Esophagus squamous epithelium (tissue), 5 donors: ENCODE measurements at places on chromosomes 4 and X.
A peak's percentile ranks its signal among the peaks of the same experiment; 100 is the strongest.

- no peak for DNase-seq
Measured at GRCh38 chrX:53716328-53717088, 30.0 kb upstream of the HUWE1 start.

DNA sequence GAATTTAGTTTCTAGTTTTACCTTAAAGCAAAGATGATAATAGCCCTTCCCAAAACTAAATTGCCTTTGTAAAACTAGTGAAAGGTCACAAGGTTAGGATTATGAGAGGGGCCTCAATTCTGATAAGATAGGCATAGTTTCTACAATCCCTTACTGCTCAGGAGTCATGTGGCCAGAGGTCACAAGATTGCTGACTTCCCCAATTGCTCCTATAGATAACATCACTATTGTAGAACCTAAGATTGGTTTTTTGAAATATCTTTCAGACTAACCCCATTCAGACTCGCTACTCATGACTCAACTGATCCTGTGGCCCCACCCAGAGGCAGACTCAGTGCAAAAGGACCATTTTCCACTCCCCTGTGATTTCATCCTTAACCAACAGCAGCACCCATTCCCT, 70.3 kb downstream of the SCD5 start:
- no peak for DNase-seq

DNA sequence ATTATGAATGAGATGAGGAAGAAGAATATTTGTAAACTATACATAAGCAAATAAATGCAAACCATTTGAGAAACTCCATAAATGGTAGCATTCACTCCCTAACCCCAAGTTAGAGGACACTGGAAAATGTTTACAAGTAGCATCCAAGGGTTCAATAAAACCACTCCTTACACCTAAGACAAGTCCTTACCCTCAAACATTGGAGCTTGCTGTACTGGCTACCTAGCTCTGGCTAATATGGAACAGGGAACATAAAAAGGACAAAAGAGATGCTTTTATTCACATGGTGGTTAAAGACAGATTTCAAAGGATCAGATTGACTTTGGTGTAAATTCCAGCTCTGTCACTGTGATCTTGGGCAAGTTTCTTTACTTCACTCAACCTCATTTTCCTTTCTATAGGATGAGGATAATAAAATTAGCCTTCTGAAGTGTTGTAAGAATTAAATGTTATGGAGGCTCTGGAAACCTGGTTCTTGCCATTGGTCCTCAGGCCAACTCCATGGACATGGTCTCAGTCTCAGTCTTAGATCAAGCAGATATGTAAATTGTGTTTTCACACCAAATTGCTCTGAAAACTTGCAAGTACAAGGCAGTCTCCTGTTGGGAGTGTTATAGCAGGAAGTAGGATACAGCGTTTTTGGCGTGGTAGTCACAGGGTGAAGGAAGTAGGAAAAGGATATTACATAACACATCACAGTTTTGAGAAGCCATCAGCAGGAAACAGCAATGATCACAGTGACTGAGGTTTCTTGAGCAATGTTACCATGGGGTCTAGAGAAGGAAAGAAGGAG, 3.3 kb downstream of the CXCL1 start:
- DNase-seq = no peak

DNA sequence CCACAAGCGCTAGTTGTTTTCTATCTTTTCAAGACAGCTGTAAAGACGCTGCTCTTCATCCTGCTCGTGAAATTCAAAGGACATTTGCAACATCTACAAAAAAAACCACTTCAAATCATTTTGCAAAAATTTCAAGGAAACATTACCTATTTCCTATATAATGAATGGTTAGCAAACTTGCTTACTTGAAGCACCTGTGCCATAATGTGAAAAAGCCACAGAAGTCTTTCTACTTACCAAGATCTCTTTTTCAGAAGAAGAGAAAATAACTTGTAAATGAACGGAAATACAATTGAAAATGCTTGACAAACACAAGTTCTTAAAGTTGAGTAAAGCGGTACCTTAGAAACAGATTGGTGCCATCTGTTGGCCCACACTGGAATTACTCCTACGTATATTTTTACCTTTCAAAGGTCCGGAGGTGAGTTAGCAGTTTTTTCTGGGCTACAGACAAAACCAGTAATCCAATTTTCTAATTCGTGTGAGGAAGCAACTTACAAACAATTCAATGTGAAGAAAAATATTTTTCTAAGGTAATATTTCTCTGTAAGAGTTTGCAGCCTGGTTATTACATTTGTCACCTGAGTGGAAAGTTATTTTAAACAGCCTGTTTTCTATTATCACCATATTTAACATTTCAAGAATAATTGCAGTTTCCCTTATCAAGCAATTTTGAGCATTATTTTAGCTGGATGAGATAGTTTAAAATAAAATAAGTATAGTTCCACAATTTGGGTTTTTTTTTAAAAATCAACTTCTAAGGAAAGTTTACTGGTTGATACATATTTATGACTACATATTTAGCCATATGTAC, at the start of gene TLR6:
Gene TLR6, minus strand, starts transcription at position 294 of the 814 bp plus-strand sequence. CDS start 27,344 bp downstream, outside the sequence.
- no peak for DNase-seq

- DNase-seq = no peak
Measured at GRCh38 chrX:47579537-47579936, 2.7 kb upstream of the TIMP1 start.

GRCh38 chr4:145936997-145937901, 1.4 kb downstream of the ZNF827 start:
- DNase-seq = peak; percentile 8

- no peak for DNase-seq
Measured at GRCh38 chr4:83318666-83319065, 16.0 kb downstream of the HPSE start.

GRCh38 chr4:2461246-2461960, 7.5 kb upstream of the RNF4 start:
- no peak for DNase-seq

GRCh38 chr4:48297256-48297846, 27.7 kb upstream of the TEC start:
- DNase-seq = no peak

DNA sequence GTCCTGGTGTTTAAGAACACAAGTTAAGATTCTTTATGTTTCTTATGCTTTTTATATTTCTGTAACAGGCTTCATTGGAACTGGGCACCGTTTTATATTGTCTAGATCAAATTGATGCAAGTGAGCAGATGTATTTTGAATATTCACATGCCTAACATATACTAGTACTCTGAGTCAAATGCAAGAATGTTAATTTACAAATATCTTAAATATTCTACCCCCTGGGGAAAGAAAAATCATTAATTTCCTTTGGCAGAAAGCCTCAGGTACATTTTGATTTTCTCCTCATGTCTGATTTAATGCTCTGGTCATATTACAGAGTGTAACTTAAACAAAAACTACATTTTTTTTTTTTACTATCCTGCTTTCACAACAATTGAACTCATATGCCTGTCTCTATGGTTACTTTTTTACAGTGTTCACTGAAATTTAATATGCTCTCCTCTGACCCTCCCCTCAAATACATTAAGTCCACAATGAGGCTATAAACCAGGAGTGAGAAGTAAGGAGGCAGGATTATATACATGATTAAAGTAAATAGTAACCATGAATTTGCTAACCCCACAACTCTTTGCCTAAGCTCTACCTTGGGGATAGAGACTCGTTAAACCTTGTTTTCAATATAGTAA, 2.4 kb upstream of the NSUN7 start:
- DNase-seq = no peak

DNA sequence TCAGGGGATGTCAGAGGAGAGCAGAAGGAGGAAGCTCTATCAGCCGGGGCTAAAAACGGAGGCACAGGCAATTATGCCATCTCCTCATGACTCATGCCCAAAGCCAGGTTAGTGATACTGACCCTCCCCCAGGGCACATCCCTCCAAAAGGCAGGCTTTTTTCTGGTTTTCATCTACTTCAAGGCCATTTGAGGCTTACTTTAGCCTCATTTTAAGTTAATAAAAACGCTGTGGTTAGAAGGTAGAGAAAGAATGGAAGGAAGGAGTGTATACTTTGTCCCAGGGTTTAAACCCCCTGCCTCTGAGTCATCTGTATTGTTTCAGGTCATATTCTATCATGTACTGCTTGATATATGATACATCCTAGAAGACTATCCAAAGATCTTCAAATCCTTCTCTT, 89.7 kb upstream of the NDP start:
- no peak for DNase-seq

DNA sequence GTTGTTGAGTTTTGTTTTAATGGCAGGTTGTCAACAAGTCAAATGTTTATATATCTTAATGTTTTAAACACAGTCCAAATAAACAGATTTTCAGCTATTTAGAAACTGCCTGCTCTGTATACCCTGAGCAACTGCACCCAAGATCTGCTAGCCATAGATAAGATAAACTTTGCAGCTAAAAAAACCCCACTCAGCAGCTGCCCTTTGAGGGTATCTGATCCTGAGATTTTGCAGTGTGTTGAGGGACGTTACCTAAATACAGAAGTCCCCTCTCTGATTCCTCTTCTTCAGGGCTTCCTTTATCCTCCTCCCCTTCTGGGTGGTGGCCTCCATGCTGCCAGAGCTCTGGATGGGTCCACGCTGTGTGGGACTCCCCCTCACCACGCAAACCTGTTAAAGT, 11.0 kb upstream of the FGG start:
- DNase-seq = no peak

GRCh38 chr4:80576796-80577195, 241.3 kb downstream of the CFAP299 start:
- no peak for DNase-seq

DNA sequence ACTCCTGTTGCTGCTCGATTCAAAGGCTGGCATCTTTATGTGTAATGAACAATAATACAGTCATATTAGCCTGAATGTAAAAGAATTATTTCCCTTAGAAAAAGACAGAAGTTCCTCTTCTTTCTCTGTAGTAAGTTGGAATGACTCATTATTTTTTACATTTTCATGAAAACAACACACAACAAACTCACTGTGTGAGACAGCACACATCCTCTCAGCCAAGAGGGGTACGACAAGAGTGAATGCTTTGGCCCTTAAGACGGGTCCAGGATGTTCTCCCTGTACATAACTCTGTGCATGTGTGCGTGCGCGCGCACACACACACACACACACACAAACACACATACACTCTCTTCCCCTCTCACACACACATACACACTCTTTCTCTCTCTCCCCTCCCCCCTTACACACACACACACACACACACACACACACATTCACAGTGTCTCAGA, 72.8 kb downstream of the MANBA start:
- no peak for DNase-seq

- DNase-seq = no peak
Measured at GRCh38 chr4:5967783-5968182, 50.4 kb downstream of the C4orf50 start.

- DNase-seq = no peak
Measured at GRCh38 chr4:114385195-114385985, 213.2 kb upstream of the UGT8 start.

GRCh38 chr4:72768364-72768763, 199.3 kb upstream of the ADAMTS3 start:
- DNase-seq = no peak

DNA sequence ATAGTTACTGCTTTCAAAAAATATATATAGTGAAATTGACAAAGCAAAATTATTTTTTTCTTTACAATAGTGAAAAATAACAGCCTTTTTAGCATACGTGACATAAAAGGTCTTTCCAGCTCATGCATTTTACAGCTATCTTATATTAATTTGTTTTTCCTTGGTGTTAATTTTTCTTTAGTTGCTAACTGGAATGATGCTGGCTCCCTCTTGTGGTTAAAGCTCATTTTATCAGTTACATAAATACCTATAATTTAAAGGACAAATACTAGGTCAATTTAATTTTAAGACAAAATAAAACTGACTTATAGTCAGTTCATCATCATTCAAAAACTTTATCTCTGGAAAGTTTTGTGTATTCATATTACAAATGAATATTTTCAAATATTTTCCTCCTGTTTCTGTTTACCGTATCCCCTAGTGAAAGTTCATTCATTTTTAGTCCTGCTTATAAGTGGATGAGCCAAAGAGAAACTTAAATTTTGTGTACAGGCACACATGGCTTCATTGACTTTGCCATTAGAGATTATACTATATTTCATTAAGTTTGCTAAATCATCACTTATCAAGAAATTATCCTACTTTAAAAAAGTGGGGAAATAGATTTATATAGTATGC, 9.9 kb upstream of the ANAPC4 start:
- DNase-seq = no peak

DNA sequence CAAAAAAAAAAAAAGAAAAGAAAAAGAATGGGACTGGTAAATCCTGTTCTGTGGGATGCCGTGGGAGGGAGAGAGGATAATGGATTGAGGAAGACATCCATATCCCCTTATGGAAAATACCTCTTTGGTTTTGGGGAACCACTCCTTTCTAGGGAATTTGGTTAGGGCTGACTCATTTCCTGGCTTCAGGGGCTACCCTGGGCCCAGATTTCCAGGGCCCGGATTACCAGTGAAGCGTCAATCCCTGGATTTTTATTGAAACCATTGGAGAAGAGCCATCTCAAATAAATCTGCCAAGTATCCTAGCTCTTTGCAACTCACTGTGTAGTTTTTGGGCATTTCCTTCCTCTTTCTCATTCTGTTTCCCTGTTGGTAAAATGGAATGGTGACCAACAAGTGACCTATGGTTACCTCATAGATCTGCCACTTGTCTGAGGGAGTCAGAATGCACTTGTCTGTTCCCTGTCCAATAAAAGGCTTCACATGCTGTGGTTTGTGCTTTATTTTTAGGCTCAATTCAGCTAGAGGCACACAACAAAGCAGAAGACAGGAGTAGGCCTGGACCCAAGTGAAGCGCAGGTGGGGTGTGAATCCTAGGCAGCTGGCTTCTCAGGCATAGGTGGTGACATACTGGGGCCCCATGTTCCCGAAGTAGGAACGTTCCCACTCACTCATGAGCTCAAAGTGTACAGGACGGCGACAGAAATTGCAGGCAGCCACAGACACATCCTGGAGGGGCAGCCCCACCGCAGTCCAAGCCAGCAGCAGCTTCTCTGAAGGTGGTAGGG, 8.6 kb downstream of the APEX2 start:
- no peak for DNase-seq

DNA sequence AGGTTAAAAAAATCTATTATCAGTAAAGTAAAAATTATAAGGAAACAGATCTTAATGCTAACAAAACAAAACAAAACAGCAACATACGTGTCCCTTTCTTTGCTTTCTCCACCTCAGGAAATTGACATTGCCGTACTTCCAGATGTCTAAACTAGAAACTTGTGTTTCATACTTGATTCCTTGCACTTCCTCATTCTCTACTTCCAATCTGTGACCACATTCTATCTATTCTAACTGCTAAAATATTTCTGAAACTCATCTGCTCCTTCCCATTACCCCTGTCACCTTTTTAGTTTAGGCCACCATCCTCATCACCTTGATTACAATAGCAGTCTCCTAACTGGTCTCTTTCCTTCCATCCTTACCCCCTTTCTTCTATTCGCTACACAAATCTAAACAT, 22.5 kb upstream of the RPA4 start:
- DNase-seq = no peak

GRCh38 chr4:1464581-1465171, 58.4 kb upstream of the NKX1-1 start:
- no peak for DNase-seq
